ENCODE measurements at places on chromosomes 7 and 10.

DNA sequence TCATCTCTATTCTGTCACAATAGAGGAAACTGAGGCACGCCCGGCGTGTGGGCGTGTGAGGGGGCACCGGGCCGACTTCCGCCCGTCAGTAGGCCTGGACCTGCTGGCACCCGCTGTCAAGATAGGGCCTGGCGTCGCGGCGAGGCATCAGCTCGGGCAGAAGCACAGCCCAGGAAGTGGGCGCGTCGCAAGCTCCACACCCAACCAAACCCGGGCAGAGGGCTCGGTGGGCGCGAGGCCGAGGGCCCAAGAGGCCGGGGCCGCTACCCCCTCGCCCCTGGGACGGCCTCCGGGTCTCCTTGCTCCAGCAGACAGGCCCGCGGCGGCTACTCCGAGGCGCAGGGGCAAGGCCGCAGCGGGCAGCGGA is 91.2 kb downstream of the SPAG6 start:
- DNase-seq: peak; percentile 28

DNA sequence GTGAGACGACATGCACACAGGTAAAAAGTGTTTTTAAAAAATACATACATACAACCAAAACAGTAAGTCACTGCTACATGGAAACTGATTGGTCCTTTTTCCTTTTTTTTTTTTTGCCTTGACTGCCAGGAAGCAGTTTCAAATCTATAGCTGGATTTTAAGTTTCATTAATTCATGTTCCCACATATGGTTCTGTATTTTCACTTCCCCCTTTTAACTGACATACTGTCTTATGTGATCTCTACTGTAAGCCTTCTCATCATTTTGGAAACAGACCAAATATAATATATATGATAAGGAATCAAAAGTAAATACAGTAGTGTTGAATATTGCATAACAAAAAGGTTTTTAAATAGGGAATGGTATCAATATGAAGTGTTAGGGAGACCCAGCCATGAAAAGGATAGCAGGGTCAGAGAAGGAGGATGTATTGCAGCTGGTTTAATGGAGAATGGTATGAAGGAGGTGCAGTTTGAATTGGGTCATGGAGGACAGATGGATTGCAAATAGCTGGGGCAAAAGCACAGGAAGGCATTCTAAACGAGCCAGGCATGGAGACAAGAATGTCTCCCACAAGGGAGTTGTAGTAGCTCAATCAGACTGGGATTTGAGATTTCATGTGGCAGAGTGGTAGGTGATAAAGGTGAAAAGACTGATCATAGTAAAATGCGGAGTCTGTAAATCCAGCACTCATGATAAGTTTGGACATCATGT is 5.4 kb downstream of the CAV1 start:
- no peak for DNase-seq

DNA sequence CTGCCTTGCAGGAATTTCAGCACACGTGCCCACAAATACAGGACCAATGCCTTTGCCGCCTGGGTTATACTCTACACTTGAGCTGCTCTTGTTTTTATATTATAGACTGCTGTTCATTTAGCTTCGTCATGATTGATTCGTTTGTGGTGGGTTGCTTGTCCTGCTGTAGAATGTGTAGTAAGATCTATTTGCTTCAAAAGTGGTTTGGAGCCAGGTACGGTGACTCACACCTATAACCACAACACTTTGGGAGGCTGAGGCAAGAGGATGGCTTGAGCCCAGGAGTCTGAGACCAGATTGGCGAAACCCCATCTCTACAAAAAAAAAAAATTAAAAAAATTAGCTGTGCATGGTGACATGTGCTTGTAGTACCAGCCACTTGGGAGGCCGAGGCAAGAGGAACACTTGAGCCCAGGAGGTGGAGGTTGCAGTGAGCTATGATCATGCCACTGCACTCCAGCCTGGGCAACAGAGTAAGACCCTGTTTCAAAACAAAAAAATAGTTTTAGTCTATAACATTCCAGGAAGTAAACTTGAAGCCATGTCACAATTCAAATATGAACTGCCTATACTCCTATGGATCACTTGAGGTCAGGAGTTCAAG is 9.0 kb upstream of the RHBDD2 start:
- DNase-seq: no peak

DNA sequence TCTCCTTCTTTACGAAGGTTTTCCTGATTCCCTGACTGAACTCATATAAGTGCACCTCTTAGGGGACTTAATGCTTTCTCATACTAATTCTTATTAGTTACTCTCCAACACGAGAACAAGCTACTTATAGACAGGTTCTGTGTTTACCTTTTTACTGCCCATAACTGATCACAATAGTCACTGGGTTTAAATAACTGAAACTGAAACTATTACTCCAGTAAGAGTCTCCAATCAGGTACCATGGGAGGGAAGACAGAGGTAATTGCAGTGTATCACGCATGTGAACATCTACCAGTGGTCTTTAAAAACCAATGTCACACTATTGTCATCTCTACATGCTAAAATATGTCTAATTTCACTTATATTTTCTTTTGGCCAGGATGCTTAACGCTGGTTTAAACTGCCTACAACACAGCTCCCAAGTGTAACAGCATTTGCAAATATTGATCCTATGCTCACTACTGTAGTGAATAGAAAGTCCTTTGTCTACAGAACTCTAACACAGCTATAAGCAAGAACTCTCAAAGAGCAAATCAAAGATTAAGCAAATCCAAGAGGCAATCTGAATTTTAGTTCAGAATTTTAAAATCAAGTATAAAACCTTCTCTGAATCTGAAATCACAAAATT is 3.6 kb downstream of the GDI2 start:
- no peak for DNase-seq

DNA sequence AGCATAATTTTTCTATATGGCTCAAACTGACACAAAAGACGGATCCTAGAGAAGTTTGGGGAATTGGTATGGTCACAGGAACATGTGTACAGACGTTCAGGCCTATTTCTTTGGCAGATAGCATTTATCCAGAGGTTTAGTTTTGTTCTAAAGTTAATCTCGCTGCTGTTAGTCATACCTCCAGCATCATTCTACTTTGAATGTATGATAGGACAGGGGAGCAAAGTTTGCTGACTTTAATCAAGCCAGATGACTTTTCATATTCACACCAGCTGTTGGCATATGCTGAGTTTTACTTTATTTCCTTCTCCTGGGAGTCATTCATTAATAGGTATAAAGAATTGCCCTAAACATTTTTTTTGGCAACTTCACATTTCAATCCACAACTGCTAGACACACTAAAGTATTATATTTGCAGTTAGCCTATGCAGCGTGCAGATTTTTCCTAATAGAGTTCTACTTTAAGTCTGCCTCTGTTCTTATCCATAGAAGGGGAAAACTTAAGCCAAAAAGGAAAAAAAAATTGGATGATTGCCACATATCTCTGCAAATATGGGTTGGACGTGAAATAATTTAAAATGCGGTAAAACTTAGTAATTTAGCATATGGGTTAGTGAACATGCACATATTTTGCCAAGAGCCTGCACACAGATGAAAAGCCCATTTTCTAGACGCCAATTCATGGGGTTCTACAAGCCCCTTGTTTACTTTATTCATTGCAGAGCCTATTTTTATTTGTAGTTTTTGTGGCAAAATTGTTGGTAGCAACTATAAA is 213.1 kb downstream of the C7orf25 start:
- DNase-seq: no peak

DNA sequence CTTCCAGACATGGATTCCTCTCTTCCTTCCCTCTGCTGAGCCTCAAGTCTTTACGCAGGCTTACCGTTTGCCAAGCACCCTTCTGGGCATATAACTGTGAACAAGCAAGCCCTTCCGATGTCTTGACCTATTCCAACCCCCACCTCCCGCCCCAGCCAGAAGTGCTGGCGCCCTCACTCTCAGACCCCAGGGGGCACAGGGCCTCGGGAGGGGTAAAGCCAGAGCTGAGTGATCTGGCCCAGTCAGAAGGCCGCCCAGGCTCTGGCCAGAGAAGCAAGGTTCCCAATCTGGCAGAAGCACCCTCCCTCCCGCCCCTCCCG is 1.2 kb downstream of the PRRT4 start:
- no peak for DNase-seq

- no peak for DNase-seq
Measured at GRCh38 chr10:83252596-83252995, 886.7 kb upstream of the GHITM start.

GRCh38 chr7:42575171-42575570 is 336.7 kb downstream of the C7orf25 start:
- no peak for DNase-seq

- no peak for DNase-seq
Measured at GRCh38 chr10:73907841-73908517, 3.0 kb upstream of the PLAU start.

GRCh38 chr7:25012254-25012653 is 32.3 kb upstream of the OSBPL3 start:
- no peak for DNase-seq

All from CD4-positive, alpha-beta T cell (primary cell).